ENCODE measurements at places on chromosomes 16 and 17.

GRCh38 chr17:66422186-66422585 lies 119.8 kb downstream of the PRKCA start:
- no peak for DNase-seq

DNA sequence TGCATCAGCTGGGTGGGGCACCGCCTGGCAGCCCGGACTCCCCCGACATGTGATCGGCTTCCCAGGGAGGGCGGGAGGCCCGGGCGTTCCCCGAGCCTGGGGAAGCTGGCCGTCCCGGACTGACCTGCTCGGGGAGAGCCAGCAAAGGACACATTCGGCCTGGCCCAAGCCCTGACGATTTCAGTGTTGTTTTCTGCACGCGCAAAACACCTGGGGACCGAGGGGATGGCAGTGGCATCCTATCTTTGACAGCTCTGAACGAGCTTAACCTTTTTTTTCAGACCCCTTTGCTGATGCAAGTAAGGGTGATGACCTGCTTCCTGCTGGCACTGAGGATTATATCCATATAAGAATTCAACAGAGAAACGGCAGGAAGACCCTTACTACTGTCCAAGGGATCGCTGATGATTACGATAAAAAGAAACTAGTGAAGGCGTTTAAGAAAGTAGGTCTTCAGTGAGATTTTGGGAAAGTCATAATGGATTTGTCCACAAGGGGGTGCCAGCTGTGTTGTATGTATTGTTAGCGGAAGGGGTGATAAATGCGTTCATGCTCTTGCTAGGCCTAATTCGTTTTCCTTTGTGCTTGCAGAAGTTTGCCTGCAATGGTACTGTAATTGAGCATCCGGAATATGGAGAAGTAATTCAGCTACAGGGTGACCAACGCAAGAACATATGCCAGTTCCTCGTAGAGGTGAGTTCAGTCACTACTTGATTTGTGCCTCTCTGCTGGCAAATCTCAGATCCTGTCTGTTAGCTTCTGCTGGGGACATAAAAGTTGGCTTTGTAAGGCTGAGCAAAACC lies 1.0 kb downstream of the EIF1 start:
- DNase-seq = no peak

DNA sequence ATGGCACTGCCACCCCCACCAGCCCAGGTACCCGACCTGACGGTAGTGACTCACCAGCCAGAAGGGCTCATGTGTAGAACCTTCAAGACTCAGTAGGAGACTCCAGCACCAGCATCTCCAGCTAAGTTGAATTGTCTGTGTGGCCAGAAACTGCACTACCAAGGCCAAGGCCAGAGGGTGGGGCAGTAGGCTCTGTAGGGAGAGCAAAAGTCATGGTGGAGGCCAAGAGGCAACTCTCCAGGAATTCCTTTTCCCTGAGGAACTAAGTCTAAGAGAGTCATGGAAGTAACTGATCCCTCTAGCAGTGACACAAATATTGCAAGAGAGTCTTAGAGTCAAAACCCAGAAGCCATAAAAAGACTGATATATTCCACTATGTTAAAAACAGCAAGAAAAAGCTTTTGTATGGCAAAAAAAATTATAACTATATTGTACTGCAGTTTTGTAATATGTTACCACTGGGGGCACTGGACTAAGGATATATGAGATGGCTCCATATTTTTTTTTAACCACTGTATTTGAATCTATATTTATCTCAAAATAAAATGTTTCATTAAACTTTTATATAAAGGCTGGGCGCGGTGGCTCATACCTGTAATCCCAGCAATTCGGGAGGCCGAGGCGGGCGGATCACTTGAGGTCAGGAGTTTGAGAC lies 30.2 kb upstream of the GUCY2D start:
- no peak for DNase-seq

DNA sequence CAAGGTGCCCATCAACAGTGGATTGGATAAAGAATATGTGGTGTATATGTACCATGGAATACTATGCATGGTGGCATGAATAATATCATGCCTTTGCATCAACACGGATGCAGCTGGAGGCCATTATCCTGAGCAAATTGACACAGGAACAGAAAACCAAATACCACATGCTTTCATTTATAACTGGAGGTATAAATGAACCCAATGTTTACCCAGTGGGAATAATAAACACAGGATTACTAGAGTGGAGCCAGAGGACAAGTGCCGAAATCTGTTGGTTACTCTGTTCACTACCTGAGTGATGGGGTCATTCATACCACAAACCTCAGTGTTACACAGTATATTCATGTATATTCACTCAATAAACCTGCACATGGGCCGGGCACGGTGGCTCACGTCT lies 125.2 kb downstream of the CDH11 start:
- DNase-seq = no peak

GRCh38 chr17:78394209-78394608 lies 15.8 kb downstream of the PGS1 start:
- DNase-seq = no peak

- DNase-seq = no peak
Measured at GRCh38 chr16:31187808-31188189, 7.9 kb downstream of the FUS start.

- no peak for DNase-seq
Measured at GRCh38 chr16:2277466-2278271, 9.7 kb upstream of the RNPS1 start.

- DNase-seq = no peak
Measured at GRCh38 chr17:51725185-51725584, 433.3 kb downstream of the CA10 start.

GRCh38 chr17:6711681-6712057 lies 1.5 kb downstream of the SLC13A5 start:
- DNase-seq = no peak
